ENCODE measurements at places on chromosomes 7 and 10.

DNA sequence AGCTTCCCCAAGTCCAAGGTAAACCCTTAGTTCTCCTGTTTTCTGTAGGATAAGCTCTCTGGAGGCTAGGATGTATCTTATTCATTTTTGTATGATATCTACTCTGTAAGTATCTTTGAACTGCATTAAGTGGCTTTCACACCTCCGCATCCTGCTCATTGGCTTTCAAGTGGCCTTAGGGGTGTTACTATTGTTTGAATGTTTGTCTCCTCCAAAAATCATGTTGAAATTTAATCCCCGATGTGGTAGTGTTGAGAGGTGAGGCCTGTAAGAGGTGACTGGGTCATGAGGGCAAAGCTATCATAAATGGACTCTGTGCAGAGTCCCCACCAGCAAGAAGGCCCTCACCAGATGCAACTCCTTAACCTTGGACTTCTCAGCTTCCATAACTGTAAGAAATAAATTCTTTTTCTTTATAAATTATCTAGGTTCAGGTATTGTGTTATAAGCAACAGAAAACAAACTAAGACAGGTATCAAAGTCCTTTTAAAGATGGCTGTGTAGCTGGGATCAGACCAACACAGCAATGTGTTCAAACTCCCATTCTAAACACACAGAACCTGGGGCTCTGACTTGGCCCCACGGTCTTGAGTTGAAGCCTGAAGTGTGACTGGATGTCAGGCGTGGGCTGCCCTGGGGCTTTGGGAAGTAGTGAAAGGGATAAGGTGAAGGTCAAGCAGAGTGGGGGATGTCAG, 25.9 kb downstream of the TBXAS1 start:
- no peak for DNase-seq

DNA sequence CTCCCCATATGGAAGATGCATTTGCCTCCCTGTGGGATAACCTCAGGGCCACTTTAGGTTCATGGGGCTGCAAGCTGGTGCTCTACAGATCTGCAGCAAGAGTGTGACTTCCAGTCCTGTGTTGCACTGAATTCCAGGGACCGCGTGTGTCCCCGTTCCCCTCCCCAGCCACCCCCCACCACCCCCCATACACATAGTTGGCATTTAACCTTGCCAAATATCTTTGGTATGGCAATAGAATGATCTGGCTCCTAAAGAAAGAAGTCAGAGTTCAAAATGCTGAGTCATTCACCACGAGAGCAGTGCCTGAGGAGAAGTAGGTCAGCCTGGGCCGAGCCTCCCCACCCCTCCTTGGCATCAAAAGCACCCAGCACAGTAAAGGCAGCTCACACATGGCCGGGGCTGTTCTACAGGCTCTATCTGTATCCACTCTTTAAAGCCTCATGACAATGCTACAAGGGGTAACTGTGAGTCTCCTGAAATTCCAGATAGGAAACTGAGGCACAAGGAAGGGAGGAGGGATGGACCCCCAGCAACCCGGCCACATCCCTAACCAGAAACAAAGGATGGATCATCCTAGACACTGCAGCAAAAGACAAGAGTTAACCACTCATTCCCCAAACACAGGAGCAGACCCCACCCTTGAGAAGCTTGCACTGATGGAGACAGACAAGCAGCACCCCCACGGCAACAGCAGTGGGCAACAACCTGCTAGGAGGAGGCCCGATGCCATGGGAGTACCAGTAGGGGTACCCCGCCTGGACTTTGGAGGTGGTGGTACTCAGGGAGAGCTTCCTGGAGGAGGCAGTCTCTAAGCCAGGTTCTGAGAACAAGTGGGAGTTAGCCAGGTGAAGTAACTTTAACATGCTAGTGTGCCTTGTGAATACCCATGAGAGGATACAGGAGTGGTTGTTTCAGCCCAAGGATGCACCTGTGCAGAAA, 70.3 kb upstream of the NANOS1 start:
- DNase-seq, result no peak

DNA sequence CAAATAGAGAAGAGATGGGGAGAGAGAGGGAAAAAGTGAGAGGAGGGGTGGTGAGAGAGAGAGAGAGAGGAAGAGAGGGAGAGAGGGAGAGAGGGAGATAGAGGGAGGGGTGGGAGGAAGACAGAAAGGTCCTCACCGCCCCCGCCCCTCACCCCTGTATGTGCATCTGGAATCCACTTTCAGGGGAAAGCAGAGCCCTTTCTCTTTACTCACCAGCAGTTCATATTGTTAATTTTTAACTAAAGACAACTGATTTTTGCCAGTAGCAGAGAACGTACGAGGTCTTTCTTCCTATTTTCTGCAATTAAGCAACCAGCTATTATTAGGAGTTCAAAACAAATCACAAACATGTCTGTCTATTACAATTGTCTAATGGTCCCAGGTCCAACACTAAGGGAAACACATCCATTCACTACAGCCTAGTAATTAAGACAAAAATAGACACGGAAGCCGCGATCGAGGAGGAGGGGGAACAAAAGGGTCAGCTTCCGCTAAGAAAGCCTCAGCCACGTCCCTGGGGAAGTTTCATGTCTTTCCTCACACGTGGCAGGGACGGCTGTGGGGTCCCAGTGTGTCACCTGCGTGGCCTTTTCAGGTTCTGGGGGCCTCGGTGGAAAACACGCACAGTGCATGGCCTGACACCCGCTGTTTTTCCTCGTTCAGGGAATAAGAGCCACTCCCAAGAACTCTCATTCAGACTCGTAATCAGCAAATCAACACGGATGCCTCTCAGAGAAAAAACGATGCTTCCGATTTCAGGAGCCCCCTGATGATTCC, 572.0 kb downstream of the PTPRN2 start:
- DNase-seq, result no peak

DNA sequence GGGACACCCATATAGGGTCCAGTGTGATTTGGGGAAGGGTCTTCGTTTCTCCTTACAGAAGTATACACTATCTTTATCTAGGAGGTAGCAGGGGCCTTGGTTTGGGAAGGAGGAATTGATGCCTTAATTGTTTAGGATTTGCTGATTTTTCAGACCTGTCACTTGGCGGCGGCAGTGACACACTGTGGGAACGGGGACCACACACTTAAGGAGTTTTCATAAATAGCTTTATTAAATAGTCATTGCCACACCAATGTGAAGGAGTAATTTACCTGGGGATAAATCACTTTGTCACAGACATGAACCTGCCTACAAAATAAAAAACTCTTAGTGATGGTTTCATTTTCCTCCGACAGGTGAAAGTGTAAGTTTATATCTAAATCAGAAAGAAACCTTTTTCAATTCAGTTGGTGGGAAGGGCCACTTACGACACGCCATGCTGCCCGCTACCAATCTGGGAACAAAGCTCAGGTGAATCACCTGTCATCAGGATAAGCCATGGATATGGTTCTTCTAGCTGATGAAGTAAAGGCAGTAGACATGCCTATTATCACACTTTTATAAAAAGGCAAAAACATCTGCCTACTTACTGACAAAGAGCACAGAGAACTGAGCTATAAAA, 12.3 kb upstream of the ENO4 start:
- DNase-seq, result no peak

GRCh38 chr7:98760201-98760651, 109.6 kb downstream of the TMEM130 start:
- no peak for DNase-seq

GRCh38 chr10:130921461-130921860, 390.1 kb downstream of the TCERG1L start:
- no peak for DNase-seq

- DNase-seq, result no peak
Observed at GRCh38 chr7:45575501-45576248, 1.5 kb downstream of the ADCY1 start.

GRCh38 chr7:56125831-56126230, 9.6 kb upstream of the NUPR2 start:
- no peak for DNase-seq

GRCh38 chr10:60497364-60497763, 107.7 kb upstream of the ANK3 start:
- no peak for DNase-seq

DNA sequence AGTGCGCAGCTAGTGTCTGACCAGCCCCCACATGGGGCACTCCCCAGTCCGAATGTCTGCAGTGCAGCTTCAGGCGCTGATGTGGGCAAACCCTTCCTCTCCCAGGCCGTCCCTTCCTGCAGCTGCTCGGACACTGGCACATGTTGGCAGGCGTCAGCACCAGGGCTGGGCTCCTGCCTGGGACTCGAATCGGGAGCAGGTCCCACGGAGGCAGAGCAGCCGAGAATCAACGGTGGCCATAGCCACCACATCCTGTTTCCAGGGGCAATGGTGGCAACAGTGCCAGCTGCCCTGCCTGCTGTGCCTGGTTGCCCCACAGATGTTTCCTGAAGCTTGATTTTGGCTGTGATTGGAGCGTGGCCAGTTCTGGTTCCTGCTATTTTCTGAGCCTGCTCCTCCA, 65.8 kb downstream of the MGMT start:
- DNase-seq, result peak; percentile 72

DNA sequence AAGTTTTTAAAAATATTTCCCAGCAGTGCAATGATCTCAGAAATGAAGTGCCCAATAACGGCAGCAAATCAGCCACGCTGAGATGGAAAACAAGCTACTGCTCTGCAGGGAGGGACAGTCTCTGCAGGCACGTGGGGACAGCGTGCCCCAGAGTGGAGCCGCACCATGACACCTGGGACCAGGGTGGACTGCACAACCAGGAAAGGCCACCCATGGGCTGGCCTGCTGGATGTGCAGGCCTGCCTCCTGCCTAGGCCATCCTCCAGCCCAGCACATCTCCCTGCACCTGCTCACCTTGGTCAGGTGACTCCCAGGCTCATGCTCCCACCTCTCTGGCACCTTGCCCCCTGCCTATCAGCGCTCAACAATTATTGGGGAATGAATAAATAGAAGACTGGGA, 80.4 kb downstream of the VSTM4 start:
- no peak for DNase-seq

- no peak for DNase-seq
Observed at GRCh38 chr7:74519395-74519794, 65.7 kb downstream of the GTF2IRD1 start.

- no peak for DNase-seq
Observed at GRCh38 chr7:11726001-11726793, 105.8 kb downstream of the THSD7A start.

DNA sequence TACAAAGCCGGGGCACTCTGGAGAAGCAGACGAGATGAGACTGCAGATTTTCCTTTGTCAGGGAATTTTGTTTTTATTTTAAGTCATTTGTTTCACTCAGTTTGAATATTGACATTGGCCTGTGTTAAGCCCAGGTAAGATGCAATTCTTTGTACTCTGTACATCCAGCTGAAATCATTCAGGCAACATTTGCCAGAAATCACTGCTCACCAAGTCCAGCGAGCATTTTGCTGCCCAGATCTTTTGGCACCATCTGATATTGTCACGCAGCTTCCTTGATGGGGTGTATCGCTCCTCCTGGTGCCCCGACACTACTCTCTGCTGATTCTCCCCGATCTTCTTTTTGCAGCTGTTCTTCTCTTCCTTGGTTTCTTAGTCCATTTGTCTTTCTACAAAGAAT, 261.7 kb downstream of the GALNT17 start:
- DNase-seq, result no peak

DNA sequence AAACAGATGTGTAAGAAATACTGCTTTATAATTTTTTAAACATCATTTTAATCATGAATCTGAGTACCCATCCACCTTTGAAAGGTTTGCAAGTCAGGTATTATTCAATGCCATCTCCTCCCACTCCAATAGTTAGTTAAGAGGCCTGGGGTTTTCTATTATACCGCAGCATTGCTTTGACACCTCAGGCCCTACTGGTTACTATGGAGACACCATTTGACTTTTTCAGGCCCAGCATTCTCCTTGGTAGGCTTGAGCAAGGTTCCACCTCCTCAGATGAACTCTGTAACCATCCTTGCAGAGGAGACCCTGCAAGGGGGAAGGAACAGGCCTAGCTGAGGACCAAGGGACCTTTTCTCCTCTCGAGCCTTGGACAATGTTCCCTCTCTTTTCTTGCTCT, 326.9 kb upstream of the NPSR1 start:
- no peak for DNase-seq

DNA sequence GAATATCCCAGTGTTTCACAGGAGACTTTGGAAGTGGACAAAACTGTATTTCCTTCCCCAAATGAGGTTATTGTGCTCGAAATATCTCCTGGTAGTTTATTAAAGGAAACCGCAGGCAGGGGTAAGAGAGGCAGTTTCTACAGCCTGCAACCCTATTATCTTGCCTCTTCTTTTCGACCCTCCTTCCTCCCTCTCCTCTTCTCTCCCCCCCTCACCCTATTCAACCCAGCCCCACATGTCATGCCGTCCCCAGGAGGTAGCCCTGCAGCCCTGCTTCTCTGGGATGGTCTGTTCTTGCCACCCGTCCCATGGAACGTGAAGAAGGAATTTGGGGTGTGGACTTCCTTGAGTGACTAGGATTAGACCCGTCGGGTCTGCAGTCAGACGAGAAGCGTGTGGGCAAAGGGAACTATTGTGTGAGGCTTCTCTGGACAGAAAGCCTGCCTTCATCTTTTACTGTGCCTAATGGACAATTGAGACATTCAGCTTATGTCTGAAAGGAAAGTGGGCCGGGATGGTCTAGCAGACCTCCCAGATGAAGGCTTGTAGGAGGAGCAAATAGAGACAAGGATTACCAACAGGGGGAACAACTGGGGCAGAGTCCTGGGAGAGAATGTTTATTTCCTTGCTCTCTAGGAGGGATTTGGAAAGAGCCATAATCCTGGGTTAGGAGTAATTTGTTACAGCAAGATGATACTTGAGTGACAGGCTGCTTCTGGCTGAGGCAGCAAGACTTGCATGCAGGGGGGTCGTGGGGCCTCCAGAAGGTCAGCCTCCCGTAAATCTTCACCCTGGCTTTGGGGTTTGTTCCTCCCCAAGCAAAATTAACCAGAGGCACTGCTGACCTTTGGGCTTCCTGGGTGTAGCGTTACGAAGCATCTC, 77.8 kb downstream of the TCF7L2 start:
- DNase-seq, result no peak

GRCh38 chr7:25515633-25516275, 287.5 kb upstream of the NPVF start:
- no peak for DNase-seq

DNA sequence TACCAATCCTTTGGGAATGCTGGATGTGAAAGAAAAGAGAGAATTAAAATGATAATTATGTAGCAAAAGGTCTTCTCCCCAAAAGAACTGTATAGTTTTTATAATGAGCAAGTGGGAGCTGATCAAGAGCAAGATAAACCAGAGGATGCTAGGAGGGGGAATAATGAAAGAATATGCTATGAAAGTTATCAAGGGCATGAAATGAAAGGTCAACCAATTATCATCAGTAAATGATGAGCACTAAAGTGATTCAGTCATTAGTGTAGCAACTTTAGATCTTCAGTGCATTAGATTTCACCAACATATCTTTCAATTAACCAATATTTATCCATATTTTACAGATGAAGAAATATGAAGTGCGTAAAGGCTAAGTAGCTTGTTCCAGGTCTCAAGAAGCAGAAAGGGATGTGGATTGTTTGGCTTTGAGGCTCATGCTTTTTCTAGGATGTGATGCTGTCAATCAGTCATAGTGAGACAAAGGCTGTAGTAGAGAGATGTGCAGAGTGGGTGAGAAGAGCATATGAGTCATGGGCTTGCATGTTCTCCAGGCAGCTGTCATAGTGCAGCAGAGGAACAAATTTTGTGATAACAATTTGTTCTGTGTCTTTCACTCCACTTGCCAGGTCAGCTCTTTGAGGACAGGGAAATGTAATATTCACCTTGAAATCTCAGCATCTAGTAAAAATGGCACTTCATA, 5.7 kb upstream of the OR2F2 start:
- no peak for DNase-seq
